ENCODE measurements at places on chromosomes 1 and 21.

DNA sequence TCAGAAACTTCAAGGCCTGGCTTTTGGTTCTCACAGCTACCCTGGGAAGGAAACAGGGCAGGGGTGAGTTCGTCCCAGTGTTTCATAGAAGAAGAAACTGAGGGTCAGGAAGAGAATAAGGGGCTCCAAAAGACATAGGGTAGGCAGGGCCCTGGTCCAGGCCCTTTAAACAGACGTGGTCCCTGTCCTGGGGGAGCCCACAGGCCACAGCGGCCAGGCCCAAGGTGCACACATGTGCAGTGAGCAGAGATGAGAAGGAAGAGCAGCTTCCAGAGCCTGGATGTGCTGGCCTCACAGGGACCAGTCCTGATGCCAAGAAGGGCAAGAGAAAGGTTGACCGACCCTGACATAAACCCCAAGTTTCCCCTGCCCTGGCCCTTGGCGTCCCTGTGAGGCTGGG lies 295.4 kb upstream of the VAMP3 start:
- H3K36me3 ChIP-seq, result no peaks in the 10 kb centered on the region
- peaks cover 4% of the 10 kb centered on the region for H3K27me3 ChIP-seq
- no peaks in the 10 kb centered on the region for H3K4me1 ChIP-seq
- H3K27ac ChIP-seq, result no peak overlapping the region
- no peak overlapping the region for H3K4me3 ChIP-seq
- no peak for DNase-seq

- H3K27ac ChIP-seq, result no peak overlapping the region
- H3K36me3 ChIP-seq, result no peaks in the 10 kb centered on the region
- no peak for DNase-seq
- no peaks in the 10 kb centered on the region for H3K4me1 ChIP-seq
Measured at GRCh38 chr1:79353224-79353623, 346.7 kb upstream of the ADGRL4 start.

DNA sequence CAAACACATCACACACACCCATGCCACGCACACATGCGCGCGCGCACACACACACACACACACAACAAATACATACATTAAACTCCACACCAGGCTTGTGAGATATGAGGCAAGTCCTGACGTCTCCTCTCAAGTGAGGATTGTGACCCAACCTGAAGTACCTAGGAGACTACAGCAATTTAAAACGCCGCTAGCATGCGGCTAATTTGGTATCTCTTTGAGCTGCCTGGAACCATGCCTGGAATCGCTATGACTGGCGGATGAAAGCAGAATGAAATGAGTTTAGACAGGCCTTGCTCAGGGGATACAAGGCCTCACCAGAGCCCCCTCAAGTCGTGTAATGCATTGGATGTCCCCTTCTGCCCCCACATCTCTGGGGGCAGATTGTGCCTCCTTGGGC lies 1.6 kb upstream of the RAB7B start:
- no peak overlapping the region for H3K4me3 ChIP-seq
- no peaks in the 10 kb centered on the region for H3K27me3 ChIP-seq
- H3K27ac ChIP-seq, result no peak overlapping the region

- no peaks in the 10 kb centered on the region for H3K4me1 ChIP-seq
- no peak overlapping the region for H3K27ac ChIP-seq
- H3K27me3 ChIP-seq, result no peaks in the 10 kb centered on the region
- no peak for DNase-seq
- H3K36me3 ChIP-seq, result peaks cover 5% of the 10 kb centered on the region
Measured at GRCh38 chr1:105138458-105138893, 1388.8 kb downstream of the AMY1C start.

DNA sequence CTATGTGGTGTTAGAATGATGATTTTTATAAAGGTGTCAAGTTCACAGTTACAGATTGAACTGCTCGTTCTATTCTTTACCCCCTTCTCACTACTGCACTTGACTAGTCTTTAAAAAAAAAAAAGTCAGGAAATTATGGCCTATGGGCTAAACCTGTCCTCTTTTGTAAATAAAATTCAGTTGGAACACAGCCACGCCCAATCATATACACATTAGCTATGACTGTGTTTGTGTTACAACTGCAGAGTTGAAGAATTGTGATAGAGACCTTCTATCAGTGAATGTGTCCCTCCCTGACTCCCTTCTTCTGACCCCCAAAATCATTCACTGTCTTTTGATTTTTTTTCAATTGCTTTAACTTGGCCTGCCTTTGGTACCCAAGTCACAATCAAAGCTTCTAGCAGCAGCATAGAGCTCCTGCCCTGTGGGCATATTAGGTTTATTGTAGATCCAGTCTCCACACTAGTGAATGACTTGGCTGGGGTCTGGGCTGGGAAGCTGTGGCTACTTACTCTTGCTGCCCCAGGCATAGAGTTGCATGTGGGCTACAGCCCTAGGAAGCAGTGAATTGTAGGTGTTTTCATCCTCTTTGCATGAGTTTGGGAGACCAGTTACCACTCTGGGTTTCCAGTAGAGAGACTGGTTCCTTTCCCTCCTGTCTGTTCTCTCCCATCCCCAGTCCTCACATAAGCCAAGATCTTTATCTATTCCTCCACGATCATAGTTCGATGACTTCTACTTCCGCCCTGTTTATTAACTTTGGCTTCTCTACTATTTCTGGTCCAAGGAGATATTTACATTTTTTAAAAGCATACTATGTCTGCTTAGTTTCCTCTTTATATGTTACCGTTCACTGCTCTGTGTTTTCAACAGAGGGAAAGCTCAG lies 249.9 kb downstream of the FMN2 start:
- H3K27me3 ChIP-seq, result peaks cover 8% of the 10 kb centered on the region
- DNase-seq, result no peak
- H3K36me3 ChIP-seq, result no peaks in the 10 kb centered on the region
- no peaks in the 10 kb centered on the region for H3K4me1 ChIP-seq

DNA sequence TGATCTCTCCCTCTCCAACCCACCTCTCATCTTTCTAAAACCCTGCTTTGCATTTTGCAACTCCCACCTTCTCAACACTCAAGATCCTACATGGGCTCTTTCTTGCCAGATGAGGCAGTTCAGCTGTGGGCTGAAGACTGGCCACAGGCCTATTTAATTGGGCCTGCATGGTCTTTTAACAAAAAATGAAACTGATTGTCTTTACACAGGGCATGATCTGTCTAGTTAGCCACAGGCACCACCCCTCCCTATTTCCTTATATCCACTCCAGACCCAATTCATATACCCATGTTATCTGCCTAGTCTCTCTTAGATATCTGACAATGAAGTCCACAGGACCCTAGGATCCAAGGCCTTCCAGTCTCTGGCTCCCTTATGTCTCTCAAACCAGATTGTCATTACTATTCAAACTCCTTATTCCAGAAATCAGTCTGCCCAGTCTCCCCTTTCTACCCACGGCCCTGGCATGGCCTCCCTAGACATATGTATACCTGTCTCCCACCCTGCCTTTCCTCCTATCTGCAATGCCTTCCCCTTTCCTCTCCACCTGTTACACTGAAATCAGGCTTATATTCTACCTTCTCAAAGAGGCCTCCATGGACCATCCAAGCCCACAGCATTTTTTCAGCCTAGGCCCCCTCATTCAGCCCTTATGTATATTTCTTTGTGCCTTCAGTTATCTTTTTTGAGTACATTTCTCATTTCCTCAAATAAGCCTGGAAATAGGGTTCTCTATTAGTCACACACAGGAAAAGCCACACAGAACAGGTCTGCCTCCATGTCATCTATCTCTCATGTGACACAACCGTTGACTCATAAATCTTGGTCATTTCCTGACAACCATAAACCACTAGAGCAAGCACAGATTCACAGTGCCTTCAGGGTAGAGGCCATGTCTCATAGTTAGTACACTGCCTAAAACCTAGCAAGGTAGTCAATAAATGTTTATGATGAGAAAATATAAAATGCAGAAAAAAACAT lies 39.0 kb downstream of the LPAR3 start:
- H3K27me3 ChIP-seq, result no peaks in the 10 kb centered on the region
- peak overlapping the region; percentile 73 for H3K4me3 ChIP-seq
- peaks cover 40% of the 10 kb centered on the region for H3K4me1 ChIP-seq
- peak overlapping the region; percentile 88 for H3K27ac ChIP-seq
- no peaks in the 10 kb centered on the region for H3K36me3 ChIP-seq

DNA sequence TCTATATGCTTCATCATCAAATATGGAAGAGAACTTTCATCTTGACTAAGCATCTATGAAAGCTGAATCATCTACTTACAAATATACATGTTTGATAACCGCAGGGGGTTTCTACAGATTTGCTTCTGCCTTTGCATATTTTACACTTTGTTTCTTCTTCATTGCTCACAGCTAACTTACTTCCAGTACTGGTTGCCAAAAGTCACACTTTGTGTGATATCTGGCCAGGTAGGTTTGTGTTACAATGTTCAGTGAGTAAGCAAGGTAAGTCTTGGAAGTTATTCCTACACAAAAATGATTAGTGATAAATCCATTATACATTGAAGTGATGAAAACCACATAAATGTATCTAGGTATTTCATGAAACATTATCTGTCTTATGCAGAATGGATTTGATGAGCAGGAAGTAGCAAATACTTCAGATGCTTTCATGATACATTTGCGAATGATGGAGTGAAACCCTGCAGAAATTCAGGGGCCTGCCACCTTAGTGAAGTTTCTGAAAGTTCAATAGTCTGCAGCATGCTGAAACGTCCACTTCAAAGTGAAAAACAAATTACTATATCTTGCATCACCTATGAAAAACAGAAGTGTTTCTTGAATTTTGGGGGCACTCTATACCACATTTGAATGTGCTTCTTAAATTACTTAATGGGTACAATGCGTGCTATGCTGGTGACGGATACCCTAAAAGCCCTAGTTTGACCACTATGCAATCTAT lies 187.3 kb downstream of the ATP6V1G3 start:
- no peak overlapping the region for H3K27ac ChIP-seq
- DNase-seq, result no peak
- H3K4me1 ChIP-seq, result no peaks in the 10 kb centered on the region
- H3K4me3 ChIP-seq, result no peak overlapping the region

DNA sequence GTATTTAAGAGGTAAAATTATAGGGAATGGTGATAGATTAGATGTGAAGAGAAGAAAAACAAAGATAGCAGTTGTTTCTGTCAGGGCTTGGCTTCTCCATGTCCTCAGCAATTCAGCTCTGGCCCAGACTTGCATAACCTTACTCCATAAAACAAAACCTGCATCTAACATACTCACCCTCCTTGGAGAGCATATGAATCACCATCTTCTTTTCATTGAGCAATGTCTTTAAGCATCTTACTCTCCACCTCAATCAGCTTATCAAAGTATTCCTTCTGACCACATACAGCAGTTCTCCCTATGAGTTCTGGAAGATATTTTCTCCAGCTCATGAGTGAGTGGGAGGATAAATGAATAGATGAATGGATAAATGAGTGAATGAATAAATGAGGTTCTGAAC lies 49.0 kb downstream of the RAB3B start:
- H3K36me3 ChIP-seq, result peaks cover 2% of the 10 kb centered on the region
- H3K27ac ChIP-seq, result no peak overlapping the region
- no peaks in the 10 kb centered on the region for H3K4me1 ChIP-seq
- H3K4me3 ChIP-seq, result no peak overlapping the region

GRCh38 chr1:16088996-16089395 lies 15.5 kb upstream of the FAM131C start:
- no peak overlapping the region for H3K27ac ChIP-seq
- no peak overlapping the region for H3K4me3 ChIP-seq
- DNase-seq, result no peak
- peaks cover 3% of the 10 kb centered on the region for H3K27me3 ChIP-seq

DNA sequence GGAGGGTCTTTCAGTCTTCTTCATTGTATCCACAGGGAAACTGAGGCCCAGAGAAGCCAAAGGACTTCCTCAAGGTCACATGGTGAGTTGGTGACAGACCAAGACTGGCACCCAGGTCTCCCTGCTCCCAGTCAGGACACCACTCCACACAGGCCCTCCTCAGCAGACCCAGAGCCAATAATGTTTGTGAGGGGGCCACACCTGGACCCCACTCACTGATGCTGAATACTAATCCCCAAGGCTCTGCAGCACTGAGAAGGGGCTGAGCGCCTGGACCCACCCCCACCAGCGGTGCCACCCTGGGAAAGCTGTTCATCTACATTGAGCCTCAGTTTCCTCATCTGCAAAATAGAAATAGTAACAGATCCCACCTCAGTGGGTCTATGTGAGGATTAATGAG lies 79.5 kb downstream of the GLIS1 start:
- no peak for DNase-seq
- no peak overlapping the region for H3K4me3 ChIP-seq
- no peaks in the 10 kb centered on the region for H3K4me1 ChIP-seq
- no peak overlapping the region for H3K27ac ChIP-seq
- no peaks in the 10 kb centered on the region for H3K27me3 ChIP-seq

DNA sequence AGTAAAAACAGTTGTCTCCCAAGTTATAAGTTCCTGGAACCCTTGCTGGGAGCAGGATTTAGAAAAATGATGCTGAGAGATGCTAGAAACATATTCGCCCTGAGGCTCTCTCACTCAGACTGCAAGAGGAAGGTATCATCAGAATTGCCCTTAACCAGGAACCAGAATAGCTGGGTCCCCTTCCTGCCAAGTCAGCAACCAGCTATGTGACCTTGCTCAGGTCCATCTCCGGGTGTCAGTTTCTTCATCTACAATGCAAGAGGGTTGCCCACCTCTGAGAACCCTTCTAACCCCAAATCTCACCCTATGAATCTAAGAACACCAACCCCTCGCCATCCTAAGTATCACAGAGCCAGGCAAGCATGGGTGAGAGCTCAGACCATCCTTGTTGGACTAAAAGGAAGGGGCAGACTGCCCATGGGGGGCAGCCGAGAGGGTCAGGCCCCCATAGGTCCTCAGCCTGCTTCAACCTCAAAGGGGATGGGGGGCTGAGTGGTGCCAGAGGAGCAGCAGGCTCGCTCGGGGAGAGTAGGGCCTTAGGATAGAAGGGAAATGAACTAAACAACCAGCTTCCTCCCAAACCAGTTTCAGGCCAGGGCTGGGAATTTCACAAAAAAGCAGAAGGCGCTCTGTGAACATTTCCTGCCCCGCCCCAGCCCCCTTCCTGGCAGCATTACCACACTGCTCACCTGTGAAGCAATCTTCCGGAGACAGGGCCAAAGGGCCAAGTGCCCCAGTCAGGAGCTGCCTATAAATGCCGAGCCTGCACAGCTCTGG lies 390 bp upstream of the S100A9 start:
- peaks cover 19% of the 10 kb centered on the region for H3K4me1 ChIP-seq
- H3K4me3 ChIP-seq, result peak overlapping the region; percentile 44
- no peaks in the 10 kb centered on the region for H3K36me3 ChIP-seq
- H3K27ac ChIP-seq, result no peak overlapping the region
- H3K27me3 ChIP-seq, result peaks cover 7% of the 10 kb centered on the region

DNA sequence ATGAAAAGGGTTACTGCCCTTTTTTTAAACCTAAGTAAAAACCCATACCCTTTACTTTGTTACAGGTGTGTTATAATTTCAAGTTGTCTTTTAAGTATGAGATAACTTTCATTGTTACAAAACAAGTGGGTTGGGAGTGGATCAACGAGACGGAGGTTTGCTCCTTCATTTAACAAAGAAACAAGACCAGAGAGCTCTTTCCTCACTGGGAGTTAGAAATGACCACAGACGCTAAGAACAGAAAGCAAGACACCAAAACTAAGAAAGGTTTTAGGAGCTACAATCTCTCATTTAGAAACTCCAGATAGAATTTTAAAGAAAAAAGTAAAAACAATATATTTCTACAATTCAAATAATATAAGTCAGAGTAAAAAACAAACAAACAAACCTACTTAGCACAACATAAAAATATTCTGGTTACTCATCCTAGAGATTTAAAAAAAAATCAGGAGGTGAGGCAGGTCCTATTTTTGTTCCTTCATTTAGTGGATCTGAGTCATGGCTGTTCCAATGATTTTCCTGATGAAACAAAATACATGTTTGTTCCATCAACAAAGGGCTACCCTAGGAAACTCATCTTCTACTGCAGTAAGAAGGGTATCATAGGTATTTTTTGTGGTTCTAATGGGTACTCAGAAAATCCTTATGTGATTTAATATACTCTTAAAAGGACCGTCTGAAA lies 33.0 kb downstream of the APP start:
- H3K4me1 ChIP-seq, result no peaks in the 10 kb centered on the region
- DNase-seq, result no peak
- H3K27ac ChIP-seq, result no peak overlapping the region
- H3K27me3 ChIP-seq, result no peaks in the 10 kb centered on the region
